AG10803 (cell line): ENCODE measurements at places on chromosomes 11 and 22.

DNA sequence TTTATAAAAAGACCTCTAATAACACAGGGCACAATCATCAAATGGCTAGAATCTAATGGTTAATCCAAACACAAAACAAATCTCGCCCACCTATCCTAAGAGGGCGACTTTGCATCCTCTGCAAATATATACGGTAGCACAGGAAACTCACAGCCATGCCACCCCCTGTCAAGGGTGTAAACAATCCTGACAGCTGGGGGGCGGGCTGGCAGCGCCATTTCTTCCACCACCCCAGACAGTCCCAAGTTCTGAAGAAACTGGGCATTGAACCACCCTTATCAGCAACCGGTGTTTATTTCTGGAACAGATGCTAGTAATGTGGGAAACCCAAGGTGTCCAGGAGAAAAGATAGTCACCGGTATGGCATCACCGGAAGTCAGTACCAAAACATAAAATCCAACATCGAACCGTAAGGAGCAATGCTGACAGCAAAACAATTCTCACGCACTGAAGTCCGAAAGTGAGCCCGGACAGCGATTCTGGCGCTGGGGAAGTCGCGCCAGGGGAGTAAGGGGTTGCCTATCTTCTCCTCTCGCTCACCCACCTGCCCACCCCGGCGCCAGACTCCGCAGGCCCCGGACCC is 825 bp downstream of the FBXO3 start:
- DNase-seq = no peak

DNA sequence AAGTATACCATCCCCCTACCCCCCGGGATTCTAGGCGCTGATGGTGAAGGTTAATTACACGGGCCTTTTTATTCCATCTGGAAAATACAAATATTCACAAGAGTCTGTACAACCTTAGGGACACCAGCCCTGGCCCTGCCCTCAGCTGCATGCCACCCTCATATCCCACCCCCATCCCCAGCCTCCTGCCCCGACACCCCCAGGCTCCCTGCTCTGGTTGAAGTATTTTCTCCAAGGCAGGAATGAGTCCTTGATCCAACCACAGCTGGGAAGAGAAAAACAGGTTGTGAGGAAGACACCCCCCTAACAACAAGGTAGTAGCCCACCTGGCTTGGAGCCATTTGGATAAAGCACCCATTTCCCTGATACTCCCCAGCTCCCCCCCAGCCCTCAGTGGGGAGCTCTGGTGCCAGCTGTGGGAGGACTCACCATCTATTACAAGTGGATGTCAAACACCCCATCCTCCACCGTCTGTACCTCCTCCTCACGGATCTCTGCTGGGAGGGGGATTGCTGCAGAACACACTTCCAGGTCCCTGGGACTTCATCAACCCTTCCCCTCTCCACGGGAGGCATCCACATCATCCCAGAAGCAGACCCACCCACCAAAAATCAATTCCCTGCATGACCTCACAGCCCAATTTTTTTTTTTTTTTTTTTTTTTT is 4.0 kb upstream of the NRXN2 start:
- DNase-seq = no peak

GRCh38 chr11:68036717-68037239 is 2.0 kb upstream of the TCIRG1 start:
- no peak for DNase-seq

DNA sequence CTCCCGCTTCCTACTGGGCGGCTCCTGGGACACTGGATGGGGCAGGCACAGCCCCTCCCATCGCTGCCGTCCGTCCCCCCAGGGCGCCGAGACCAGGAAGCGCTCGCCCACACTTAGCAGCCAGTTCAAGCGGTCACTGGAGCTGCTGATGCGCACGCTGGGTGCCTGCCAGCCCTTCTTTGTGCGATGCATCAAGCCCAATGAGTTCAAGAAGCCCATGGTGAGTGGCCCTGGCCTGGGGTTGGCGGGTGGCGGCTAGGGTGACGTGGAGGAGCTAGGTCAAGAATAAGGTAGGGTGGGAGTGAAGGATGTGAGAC is 44.6 kb downstream of the MYO7A start:
- DNase-seq = no peak

GRCh38 chr22:41127451-41127850 is 35.1 kb downstream of the EP300 start:
- DNase-seq = no peak

DNA sequence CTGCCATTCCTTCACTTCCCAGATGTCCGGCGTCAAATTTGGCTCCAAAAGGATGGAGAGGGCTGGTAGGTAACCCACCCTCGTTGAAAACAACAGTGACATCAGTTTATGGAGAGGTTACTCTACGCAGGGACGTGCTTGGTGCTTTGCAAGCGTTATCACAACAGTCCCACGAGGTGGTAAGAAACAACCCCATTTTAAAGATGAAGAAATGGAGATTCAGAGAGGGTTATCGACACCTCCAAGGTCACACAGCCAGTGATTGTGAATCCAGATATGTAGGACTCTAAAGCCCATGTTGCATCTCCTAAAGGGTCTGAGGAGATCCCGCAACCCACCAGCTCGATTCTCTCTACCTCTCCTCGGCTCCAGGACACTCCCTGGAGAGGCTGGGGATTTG is 773 bp downstream of the MIAT start:
- DNase-seq = no peak

DNA sequence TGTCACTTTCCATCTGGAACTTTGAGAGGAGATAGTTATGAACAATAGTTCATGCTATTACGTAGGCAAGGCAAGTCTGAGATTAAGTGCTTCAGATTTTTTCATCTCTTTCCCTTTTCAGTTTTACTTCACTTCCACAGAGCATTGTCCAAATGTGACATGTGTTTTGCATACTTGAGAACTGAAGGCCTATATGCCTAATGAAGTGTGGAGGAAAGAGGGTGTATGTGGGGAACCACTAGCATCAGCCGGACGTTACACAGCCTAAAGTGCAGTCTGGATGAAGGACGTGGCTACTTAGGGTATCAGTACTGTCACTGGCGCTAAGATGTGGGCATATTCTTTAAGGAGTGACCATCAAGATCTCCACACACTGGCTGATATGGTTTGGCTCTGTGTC is 26.2 kb downstream of the FANCF start:
- DNase-seq = no peak

DNA sequence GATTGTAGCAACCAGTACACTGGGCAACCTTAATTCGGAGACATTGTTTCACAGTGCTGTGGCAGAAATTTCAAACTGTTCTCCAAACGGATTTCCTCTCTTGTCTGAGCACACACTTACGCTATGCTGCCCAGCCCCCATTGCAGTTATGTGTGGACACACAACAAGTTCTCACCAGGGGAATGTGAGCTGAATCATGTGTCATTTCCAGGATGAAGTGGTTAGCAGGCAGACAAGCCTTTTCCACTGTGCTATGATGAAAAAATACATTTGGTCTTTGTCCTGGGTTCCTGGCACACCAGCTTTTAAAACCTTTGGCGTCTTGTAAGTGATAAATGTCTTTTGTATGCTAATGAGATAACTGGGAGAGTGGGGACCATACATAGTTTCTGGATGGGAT is 46.9 kb upstream of the SYT9 start:
- DNase-seq = peak; percentile 64

DNA sequence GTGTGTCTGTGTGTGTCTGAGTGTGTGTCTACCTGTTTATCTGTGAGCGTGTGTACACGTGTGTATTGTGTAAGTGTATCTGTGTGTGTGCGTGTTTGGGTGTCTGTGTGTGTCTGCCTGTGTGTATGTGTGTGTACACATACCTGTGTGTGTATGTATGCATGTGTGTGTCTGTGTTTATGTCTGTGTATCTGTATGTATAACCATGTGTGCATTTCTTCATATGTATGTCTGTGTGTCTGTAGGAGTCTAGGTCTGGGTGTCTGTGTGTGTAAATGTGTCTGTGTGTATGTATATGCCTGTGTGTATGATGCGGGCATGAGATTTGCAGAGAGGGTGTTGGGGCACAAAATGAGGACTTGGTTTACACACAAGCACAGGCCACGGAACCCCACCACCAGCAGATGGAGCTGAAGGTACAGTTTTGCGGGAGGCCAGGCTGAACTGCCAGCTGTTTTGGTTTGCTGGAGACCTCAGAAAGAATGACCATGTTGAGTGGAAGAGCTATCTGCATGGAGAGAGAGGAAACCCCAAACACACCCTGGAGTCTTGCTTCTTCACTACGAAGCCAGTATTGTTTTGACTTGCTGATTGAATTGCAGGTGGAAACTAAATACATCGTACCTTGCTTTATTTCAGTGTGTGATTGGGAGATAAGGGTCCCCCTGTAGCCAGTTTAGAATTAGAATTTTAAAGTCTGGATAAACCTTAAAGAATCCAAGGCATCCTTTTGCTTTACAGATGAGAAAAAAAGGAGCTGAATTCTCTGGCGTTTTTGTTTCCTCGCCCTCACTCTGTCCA is 497.2 kb downstream of the NTM start:
- DNase-seq = peak; percentile 86

- no peak for DNase-seq
Measured at GRCh38 chr11:100927579-100927978, 202.0 kb downstream of the PGR start.

GRCh38 chr11:124612567-124613246 is 1.5 kb downstream of the PANX3 start:
- DNase-seq = no peak

- peak; percentile 56 for DNase-seq
Measured at GRCh38 chr22:39207141-39208012, 37.4 kb downstream of the PDGFB start.

DNA sequence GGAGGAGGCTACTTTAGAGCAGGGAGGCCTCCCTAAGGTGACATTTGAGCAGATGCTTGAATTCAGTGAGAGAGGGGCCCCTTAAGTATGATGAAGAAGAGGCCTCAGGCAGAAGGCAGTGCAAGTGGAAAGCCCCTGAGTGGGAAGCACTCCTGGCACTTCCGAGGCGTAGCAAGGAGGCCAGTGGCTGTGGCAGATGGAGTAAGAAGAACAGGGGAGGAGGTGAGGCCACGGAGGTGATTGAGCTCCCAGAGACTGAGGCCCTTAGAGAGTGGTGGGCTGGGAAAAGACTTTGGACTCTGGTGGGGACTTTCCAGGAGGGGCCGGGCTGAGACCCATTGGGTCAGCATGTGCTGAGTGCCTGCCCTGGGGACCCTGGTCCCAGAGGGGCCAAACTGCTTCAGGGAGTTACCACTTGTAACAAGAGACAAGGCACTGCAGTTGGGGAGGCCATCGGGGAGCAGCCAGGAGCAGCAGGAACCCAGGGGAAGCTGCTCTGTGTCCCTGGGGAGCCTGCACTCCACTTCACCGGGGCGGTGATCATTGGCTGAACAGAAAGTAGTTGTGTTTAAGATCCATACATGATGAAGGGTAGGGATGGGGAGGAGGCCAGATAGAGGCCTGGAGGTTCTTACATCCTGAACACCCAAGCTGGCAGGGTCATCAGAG is 2.5 kb upstream of the CENPM start:
- DNase-seq = no peak

DNA sequence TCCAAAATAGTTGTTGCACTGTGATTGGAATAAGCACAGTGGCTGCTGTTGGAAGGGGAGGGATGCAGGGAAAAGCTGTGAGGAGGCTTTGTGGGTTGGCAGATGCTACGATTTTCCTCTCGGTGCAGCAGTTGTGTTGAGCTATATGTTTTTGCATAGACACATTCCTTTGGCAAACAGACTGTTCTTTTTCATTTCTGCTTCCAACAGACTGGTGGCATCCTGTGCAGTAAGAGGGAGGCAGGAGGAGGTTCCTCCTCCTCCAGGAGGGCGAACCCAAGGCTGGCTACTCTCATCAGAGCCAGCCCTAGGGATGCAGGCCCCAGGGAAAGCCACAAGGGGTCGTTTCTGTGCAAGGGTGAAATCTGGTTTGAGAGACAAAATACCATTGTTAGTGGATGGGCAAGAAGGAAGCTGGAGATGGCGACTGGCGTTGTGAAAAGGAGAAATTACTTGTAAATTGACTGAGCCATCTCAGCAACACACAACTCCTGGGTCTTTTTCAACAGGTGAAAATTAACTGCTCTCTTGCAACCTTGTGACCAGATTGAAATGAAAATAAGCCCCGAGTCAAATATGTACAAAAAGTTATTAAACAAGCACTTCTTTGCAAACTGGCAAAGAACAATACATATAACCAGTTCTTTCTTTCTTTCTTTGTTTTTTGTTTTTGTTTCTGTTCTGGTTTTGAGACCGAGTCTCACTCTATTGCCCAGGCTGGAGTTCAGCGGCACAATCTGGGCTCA is 26.5 kb upstream of the UBASH3B start:
- DNase-seq = peak; percentile 69

DNA sequence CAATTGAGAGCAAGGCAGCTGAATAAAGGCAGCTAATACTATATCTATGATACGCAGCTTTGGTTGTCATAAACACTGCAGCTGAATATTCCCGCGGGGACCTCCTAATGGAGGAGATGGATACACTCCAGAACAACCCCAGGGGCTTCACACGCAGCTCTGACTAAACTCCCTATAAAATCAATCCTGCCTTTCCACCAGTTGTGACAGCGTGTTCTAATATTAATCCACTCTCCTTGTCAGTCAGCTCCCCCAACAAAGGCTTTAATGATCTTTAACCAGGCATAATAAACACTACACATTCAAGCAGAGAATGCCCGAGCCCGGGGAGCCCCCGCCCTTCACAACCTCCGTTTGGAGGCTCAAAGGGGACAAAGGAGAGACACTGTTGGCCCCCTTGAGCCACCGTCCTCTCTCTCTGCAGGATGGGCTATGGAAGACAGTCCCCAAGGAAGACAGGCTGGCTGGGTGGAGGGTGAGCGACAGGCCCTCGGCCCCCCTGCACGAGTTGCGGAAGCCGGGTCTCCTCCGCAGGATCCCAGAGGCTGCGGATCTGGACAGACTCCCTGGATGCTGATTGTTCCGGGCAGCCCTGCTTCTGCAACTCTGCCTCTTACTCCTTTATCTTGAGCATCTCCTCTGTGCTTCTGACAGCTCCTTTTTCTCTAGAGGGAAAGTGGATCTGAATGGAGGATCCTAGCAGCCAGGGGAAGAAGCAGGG is 565.2 kb downstream of the BUD13 start:
- DNase-seq = no peak

DNA sequence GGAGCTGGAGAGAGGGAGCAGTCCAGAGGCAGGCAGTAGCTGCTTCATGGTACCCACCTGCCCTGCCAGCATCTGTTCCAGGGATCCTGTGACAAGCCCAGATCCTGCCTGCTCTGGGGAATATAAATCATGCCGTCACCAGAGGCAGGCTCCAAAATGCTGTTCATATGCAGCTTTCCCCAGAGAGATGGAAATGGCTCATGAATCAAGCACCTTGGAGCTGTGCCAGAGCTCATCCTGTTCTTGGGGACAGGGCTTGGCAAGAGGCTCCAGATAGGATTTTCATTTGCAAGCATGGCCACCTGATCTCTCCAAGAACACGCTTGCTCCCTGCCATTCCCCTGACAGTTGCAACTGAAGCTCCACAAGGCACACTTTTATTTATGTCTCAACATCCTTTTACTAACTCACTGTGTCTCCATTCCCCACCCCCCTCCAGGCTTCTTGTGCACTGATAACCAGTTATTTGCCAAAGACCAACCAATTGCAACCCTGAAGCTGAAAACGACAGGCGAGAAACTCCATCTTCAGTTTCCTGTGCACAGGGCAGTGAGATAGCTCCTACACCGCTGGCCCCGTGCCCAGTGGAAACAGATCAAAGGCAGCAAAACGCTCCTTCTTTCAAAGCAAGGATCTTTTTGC is 115.8 kb upstream of the PITPNB start:
- DNase-seq = peak; percentile 49
